ENCODE measurements at places on chromosomes 6 and 20.

DNA sequence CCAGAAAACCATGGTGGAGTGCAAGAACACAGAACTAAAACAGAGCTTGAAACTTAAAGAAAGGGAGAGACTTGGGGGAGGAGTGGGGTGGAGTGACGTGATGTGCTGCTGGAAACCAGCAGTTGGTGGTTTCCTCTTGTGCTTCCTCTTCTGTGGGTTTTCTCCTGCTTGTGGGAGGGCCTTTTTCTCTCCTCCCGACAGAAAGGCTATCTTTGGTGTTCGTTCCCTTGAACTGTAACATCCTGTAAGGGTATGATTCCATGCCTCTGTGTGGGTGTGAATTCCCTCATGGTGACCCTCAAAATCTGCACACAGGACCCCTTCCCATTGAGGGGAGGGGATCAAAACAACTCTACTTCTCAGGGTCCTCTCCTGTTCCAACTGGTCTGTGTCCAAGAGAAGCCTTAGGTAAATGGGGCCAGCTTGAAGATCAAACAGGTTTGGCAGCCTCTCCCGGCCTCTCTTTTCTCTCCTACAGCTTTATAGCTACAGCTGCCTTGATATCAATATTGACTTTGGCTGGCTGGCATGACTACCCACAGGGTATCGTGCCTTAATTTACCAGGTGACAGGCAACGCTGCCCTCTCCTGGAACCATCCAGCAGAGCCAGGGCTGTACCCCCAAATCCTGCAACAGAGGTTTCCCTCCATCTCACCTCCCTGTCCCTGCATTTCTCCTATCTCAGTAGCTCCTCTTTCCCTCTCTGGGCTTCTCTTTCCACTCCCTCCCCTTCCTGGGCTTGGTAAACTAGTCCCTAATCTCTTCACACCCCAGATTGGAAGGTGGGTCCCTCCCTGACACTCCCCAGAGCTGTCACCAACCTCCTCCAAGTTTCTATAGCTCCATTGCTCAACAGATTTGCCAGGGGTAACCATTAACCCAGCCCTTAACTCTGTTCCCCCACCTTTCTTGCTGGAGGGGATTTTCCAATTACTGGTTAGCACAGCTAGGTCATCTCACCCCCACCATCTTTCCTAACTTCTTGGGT lies 1.5 kb upstream of the MSH5 start:
- peak; percentile 89 for DNase-seq
- H3K36me3 ChIP-seq: peaks cover 12% of the 10 kb centered on the region
- peaks cover 65% of the 10 kb centered on the region for H3K4me1 ChIP-seq
- H3K27ac ChIP-seq: peak overlapping the region; percentile 94
- no peak overlapping the region for H3K4me3 ChIP-seq

DNA sequence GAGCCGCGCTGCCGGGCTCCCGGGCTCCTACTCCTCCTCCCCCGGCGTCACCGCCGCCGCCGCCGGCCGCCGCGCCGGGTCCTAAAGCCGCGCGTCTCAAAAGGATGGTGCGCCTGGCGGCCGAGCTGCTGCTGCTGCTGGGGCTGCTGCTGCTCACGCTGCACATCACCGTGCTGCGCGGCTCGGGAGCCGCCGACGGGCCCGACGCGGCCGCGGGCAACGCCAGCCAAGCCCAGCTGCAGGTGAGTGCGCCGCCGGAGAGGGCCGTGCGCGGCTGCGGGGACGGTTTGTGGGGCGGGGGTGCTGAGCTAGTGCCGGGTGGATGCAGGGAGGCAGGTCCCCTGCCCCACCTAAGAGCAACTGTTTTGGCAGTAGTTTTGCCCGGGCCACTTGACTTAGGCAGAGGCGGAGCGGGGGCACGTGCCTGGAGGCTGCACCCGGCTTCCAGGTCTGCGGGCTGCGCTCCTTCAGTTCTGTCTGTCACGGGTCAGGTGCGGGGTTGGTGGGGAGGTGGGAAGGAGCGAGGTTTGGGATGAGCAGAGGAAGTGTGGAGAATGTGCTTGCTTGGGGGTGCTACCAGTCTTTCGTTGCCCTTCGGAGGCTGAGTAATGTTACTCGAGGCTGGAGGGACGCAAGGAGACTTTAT lies 722 bp downstream of the ISM1 start:
- peaks cover 30% of the 10 kb centered on the region for H3K4me1 ChIP-seq
- peaks cover 55% of the 10 kb centered on the region for H3K27me3 ChIP-seq
- H3K36me3 ChIP-seq: no peaks in the 10 kb centered on the region
- peak overlapping the region; percentile 53 for H3K4me3 ChIP-seq
- DNase-seq: peak; percentile 85

DNA sequence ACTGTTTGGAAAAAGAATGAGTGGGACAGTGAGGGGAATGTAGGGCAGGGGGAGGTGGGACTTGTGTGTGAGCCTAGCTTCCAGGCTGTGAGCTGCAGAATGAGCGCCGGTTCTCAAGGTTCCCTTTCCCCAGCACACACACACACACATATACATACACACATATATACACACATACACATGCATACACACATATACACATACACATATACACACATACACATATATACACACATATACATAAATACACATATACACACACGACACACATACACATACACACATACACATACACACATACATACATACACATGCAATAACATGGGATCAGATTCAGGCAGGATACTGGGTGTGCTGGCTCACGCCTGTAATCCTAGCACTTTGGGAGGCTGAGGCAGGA lies 66.5 kb downstream of the CNBD2 start:
- no peak overlapping the region for H3K4me3 ChIP-seq
- no peak overlapping the region for H3K27ac ChIP-seq
- H3K36me3 ChIP-seq: no peaks in the 10 kb centered on the region
- DNase-seq: no peak
- H3K4me1 ChIP-seq: no peaks in the 10 kb centered on the region

DNA sequence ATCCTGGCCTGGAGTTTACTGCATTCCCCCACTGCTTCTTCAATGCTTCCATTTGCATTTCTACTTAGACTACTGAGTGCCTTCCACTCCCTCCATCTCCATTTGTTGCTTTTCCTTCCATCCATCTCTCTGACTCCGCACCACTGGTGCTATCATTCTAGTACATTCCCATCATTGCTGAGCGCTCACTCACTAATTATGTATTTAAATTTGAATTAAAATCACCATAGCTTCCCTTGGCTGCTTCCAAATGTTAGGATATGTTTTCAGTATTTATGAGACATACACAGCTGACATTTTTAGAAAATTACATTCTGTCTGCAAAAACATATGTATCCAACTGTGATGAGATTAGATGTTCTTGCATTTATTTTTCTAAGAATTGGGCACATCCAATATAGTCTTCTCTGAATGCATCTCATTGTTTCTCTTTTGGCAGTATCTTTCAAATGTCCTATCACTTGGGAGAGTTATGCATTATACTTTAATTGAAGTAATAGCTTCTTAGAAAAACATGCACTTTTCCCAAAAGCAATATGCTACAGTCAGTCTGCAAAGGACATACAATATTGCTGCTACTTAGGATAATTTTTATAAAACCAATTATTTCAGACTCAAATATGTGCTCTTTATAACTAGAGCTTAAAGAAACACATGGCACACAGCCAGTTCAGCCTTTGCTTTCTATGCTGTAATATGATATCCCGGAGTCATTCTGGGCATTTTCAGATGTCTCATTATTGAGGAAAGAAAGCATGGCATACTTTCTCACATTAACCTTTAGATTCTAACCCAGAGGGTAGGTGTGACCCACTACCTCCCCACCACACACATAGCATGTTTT lies 12.1 kb upstream of the COL21A1 start:
- H3K27ac ChIP-seq: no peak overlapping the region
- H3K4me3 ChIP-seq: no peak overlapping the region
- H3K36me3 ChIP-seq: no peaks in the 10 kb centered on the region
- no peaks in the 10 kb centered on the region for H3K4me1 ChIP-seq
- no peaks in the 10 kb centered on the region for H3K27me3 ChIP-seq

DNA sequence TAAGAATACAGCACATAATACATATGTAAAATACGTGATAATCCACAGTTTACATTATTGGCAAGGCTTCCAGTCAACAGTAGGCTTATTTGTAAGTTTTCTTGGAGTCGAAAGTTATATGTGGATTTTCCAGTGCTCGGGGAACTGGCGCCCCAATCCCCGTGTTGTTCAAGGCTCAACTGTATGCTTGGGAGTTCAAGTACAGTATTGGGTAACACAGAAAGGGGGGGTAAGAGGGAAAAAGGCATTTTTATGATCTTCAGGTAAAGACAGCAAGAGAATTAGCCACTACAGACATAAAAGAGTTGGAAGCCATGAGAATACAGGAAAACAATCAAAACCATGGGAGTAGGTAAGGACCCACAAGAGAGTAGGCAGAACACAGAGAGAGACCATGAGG lies 16.4 kb downstream of the PSMB1 start:
- H3K27ac ChIP-seq: no peak overlapping the region
- H3K36me3 ChIP-seq: peaks cover 59% of the 10 kb centered on the region
- no peak for DNase-seq
- H3K4me3 ChIP-seq: no peak overlapping the region

DNA sequence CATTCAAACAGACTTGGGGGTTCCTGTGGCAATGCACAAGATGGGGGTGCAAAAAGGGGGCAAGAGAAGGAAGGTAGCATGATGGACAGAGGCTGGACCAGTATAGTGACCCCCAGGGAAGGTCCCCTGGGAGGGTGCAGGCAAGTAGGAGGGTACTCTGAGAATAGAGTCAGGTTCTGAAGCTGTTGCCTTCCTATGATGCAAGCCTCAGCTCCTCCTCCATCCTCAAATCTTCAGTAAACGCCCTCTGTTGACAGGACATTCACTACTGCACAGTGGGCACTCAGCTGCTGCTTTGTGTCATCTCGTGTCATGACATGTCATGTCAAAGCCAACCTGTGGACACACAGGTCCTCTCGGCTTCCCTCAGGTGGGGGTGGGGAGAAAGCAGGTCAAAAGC lies 5.8 kb upstream of the SDCBP2 start:
- H3K27me3 ChIP-seq: no peaks in the 10 kb centered on the region
- no peak for DNase-seq
- no peak overlapping the region for H3K4me3 ChIP-seq

GRCh38 chr6:17269840-17270239 lies 11.3 kb upstream of the RBM24 start:
- H3K27ac ChIP-seq: no peak overlapping the region
- no peak for DNase-seq
- H3K36me3 ChIP-seq: no peaks in the 10 kb centered on the region
- H3K4me3 ChIP-seq: no peak overlapping the region
- no peaks in the 10 kb centered on the region for H3K27me3 ChIP-seq
- no peaks in the 10 kb centered on the region for H3K4me1 ChIP-seq

DNA sequence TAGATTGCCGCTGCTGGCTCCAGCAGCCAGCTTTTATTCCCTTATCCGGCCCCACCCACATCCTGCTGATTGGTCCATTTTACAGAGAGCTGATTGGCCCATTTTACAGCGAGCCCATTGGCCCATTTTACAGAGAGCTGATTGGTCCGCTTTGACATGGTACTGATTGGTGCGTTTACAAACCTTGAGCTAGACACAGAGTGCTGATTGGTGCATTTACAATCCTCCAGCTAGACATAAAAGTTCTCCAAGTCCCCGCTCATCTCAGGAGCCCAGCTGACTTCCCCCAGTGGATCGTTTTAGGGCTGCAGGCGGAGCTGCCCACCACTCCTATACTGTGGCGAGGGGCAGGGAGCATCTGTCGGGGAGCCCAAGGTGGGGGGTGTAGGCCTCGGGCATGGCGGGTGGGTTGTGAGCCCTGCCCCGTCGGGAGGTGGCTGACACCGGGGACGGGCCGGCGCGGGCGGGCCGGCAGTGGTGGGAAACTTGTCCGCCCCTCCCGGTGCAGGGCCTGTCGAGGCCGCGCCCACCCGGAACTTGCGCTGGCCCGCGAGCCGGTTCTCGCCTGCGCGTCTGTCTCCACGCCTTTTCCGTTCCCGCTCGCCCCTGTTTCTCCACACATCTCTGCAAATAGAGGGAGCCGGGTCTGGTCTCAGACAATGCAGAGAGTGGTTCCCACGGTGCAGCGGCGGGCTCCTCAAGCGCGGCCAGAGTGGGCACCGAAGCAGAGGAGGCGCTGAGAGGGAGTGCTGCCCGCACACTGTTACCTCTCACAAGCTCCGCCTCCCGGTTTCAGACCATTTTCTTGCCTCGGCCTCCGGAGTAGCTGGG lies 86.1 kb upstream of the STMND1 start:
- H3K27ac ChIP-seq: no peak overlapping the region
- no peaks in the 10 kb centered on the region for H3K27me3 ChIP-seq
- peak overlapping the region; percentile 44 for H3K4me3 ChIP-seq
- no peaks in the 10 kb centered on the region for H3K36me3 ChIP-seq
- DNase-seq: peak; percentile 85
- peaks cover 8% of the 10 kb centered on the region for H3K4me1 ChIP-seq

DNA sequence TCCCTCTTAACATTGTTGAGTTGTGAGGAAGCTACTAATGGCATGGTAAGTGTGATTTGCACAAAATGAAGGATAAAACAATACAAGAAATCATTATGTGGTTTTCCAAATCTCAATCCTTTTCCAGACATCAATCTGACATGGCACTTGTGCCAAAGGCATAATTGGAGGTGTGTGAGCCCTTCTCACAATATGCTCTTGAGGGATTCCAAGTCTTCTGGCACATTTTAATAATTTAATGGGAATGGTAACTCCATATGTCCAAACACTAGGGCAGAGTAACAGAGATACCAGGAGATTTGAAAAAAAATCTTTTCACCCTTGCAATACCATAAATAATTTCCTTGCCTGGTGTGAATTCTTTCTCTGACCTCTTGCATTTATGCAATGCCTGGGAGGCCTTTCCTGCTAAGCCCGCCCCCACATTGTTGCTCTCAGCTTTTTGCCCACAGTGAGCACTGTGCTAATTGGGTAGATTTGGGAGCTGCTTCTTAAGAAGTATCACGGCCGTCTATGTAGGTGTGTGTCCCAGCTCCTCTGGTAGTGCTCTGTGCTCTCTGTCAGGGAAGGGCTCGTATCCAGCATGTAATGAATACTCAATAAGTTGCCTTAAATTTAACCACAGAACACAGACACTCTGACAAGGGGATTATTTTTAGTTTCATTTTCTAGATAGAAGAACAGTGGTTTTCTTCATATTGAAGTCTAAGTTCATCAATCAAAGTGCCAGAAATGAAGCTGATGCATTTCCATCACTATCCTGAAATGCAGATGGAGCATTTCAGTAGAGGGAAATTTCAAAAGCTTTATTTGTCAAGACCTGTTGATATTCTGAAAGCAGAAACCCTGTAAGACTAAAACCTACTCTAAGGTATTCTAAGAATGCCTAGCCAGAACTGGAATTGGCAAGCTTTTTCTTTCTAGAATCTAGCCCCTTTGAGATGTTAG lies 54.4 kb upstream of the CEP85L start:
- peaks cover 51% of the 10 kb centered on the region for H3K4me1 ChIP-seq
- H3K4me3 ChIP-seq: no peak overlapping the region
- peak; percentile 30 for DNase-seq
- no peaks in the 10 kb centered on the region for H3K36me3 ChIP-seq

GRCh38 chr6:64050590-64050989 lies 415.0 kb downstream of the PHF3 start:
- DNase-seq: no peak
- H3K4me3 ChIP-seq: no peak overlapping the region
- H3K4me1 ChIP-seq: no peaks in the 10 kb centered on the region
- H3K27ac ChIP-seq: no peak overlapping the region
- H3K27me3 ChIP-seq: no peaks in the 10 kb centered on the region
- no peaks in the 10 kb centered on the region for H3K36me3 ChIP-seq

- H3K4me3 ChIP-seq: no peak overlapping the region
- no peaks in the 10 kb centered on the region for H3K4me1 ChIP-seq
- H3K36me3 ChIP-seq: no peaks in the 10 kb centered on the region
- no peak overlapping the region for H3K27ac ChIP-seq
- peak; percentile 13 for DNase-seq
- no peaks in the 10 kb centered on the region for H3K27me3 ChIP-seq
Observed at GRCh38 chr20:16241911-16242310, 331.3 kb downstream of the KIF16B start.
